ENCODE measurements at places on chromosomes 16 and 17. TPM values are rescaled to one million over a fixed set of nuclear protein-coding genes. Genes with fewer than 3 reads are reported as not detected.
A peak's percentile ranks its signal among the peaks of the same experiment; 100 is the strongest.

E4F1 gene
- 29.3 TPM for total RNA-seq

CACNA1H gene
- 0.09 TPM for total RNA-seq

CHMP6 gene
- total RNA-seq = 29.5 TPM

LRRC37A gene
- 2.9 TPM for total RNA-seq

HOXB1 gene
- total RNA-seq = not detected

DNA sequence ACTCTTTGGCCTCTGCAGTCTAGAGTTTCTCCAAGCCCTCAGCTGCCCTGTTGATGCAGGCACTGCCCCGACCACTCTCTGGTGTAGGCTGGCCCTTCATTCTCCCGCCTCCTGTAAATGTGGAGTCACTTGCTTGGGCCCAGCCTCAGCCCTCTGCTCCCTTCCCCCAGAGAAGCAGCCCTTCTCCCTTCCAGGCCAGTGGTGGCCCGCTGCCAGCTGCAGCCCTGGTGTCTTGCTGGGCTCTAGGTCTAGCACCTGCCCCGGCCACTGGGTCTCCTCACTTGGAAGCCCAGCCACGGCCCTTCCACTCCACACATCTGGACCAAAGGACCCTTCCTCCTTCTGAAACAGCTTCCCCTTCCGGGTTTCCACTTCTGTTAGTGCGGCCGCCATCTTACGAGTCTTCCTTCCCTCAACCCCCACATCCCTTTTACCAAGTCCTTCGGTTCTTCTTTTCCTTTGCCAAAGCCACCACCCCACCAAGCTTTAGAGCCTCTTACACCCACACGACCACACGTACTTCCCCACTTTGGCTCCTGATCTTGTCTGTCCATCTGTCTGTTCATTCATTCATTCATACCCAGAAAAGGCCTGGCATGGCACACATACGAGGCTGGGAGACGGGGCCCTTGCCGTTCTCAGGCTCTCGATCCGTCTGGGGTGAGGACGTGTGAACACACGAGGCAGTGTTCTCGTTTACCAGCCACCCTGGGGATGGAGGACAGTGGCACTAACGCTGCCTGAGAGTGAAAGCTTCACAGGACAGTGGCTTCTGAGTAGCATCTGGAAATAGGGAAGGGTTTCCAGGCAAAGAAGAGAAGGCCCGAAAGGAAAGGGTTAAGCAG lies 68.0 kb downstream of the ABR start:
- no peak for DNase-seq

DNA sequence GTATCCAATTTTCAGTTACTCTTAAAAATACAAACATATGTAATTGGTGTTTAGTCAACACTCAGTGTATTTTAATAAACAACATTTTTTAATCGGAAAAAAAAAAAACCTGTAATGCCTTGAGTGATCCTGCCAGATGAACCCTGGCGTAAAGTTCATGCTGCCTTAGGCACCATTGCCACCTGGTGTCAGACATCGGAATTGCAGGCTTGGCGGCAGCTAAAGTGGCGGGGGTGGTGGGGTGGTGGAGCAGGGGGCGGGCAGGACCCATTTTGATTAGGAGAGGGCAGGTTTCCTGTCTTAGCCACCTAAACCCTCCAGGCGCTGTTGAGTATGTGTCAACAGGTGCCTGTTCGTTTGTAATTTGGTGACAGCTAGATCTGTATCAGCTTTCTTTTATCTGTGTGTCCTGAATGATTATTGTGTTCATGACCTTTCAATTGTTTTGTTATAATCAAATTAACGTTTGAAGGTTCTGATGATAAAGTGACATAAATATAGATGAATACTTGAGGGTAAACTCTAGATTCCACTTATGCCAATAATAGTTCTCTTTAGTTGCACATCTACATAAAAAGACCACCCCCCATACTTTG lies 588.7 kb downstream of the CDH13 start:
- peak; percentile 16 for DNase-seq

DNA sequence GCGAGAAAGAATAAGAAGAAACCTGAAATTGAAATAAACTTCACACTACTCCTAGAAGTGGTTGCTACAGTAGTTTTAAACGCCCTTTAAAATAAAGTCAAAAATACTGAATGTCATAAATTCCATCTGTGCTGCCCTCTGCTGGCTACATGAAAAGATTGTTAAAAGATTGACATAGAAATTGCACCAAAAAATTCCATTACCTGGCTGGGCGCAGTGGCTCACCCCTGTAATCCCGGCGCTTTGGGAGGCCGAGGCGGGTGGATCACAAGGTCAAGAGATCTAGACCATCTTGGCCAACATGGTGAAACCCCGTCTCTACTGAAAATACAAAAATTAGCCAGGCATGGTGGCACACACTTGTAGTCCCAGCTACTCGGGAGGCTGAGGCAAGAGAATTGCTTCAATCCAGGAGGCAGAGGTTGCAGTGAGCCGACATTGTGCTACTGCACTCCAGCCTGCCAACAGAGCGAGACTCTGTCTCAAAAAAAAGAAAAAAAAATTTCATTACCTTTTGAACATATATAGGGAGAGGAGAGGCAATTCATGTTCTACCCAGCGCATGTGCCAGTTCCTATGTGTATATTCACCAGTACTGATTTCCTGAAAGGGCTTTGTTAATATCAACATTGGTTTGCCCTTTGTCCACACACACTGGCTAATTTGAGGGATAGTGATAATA lies 36.5 kb downstream of the CYTH1 start:
- no peak for DNase-seq

DNA sequence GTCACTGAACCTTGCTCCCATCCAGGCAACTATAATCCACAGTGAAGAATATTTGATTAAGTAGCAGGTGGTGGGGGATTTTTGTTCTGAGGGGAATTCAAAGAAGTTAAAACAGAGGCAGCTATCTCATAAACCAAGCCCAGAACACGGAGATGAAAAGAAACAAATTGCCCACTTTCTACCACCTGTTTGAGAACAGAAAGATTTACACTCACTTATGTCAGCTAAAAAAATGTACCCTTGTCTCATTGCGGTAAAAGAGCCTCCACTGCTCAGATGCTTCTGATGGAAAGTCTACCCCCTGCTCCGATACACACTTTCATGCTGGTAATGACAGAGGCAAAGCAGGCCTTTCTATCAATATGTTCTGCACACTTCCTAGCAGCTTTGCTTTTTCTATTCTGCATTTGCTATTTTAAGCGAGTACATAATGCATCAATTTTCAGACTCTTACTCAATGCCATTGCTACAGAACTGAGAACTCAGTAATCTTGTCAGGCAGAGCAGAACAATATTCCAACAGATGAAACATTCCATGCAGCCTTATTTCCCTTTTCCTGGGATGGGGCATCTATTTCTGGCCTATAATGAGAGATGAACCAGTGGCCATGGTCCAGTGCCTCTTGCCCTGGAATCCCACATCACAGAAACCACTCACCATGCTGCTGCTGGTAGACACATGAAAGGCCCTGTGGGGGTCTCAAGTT lies 29.0 kb downstream of the CDK5R1 start:
- no peak for DNase-seq

DNA sequence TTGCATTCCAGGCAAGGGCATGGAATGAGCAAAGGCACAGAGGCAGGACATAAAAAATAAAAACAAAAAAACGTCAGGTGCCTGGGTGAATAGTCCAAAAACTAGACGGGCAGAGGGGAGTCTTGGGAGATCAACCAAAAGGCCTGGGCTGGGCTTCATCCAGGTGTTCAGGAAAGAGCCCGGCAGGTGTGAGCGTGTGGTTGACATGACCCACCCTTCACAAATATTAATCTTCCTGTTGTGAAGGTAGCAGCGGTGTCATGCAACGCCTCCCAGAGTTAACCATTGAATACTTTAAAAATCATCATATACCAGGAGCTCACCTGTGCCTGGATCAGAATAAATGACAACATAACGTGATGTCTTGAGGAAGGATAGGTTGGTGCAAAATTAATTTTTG lies 90.6 kb downstream of the USP22 start:
- DNase-seq = no peak

GRCh38 chr16:64278196-64278595 lies 843.7 kb downstream of the CDH11 start:
- DNase-seq = no peak

DNA sequence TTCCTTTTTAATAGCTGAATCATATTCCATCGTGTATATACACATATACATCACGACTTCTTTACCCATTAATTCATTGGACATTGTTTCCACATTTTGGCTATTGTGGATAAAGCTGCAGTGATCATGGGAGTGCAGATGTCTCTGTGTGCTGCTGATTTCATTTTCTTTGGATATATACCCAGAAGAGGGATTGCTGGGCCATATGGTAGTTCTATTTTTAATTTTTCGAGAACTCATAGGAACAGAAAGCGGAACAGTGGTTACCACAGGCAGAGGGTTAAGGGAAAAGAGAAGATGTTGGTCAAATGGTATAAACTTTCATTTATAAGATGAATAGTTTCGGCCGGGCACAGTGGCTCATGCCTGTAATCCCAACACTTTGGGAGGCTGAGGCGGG lies 187.4 kb upstream of the MYOCD start:
- DNase-seq = no peak

- DNase-seq = no peak
Measured at GRCh38 chr17:29458066-29458465, 67.9 kb downstream of the TAOK1 start.

GRCh38 chr16:74625500-74626350 lies 18.8 kb upstream of the GLG1 start:
- no peak for DNase-seq

DNA sequence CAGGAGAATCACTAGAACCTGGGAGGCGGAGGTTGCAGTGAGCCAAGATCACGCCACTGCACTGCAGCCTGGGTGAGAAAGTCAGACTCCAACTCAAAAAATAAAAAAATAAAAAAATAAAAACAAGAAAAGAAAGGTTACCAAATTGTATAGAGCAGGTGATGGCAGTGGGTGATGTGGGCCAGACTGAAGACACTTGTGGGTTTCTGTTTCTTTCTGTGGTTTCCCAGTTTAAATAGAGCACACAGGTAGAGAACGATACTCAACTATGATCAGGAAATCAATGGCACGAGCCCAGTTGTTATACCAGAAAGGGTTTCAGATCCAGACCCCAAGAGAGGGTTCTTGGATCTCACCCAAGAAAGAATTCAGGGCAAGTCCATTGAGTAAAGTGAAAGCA lies 32.6 kb downstream of the NUBP1 start:
- no peak for DNase-seq

GRCh38 chr16:25413975-25414374 lies 156.3 kb upstream of the ZKSCAN2 start:
- no peak for DNase-seq

DNA sequence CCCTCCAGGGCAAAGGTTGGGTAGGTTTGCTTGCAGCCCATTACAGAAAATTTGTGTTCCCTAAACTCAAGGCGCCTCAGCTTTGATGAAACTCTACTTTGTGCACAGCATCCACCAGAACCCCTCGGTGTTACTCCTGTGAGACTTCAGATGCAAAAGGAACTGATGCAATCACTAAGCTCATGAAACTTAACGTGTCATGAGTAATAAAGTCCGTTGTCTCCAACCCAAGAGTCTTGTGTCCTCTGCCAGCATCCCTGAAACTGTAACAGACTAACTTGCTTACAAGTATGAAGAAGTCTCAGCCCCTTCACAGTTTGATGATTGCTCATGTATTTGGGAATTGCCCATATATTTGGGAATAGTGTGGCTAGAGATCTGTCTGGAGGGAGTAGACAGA lies 74.8 kb upstream of the MARCHF10 start:
- DNase-seq = no peak

DNA sequence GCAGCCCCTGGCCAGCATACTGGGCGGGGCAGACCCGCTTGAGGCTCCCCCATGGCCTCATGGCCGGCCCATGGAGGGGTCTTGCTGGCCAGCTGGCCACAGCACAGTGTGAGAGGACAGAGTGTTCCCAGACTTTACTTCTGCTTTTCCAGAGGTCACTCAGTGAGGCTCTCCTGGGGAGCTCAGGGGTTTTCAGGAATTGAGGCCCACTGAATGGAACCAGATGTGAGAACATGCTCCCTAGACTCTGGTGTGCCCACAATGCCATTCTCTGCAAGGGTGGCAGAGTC lies 21.2 kb downstream of the ATP6V0D1 start:
- no peak for DNase-seq

Data from activated T-helper 2 cell treated with anti-CD3 and anti-CD28 coated beads, Interferon-gamma antibody, Interleukin-2, Interleukin-4, amounts not matched to agents 10 μg/mL and 5 μg/mL and 100 μg/mL, durations not matched to agents 14 hours and 24 hours and 36 hours (primary cell).